Psoas muscle (tissue), 8 donors: ENCODE measurements at places on chromosomes 11 and 22. TPM values are rescaled to one million over a fixed set of nuclear protein-coding genes. Genes with fewer than 3 reads are reported as not detected.

DNA sequence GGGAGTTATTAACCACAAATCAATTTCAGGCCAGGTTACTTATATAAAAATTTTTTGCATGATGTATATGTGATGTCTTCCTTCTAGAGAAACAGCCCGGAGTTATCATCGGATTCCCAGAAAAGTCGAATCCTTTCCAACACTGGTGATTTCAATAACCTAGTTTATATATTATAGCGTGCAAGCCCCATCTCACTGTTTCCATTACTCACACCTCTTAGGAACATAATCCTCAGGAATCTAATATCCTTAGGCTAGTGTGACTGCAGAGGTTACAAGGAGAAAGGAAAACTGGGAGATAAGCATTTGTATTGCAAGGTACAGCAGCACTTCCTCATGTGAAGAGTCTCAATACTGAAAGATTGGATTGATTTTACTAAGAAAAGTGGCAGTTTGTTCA is 20.3 kb downstream of the ARHGAP20 start:
- no peak for DNase-seq

GRCh38 chr22:35973388-35973787 is 55.2 kb downstream of the RBFOX2 start:
- DNase-seq, result no peak

- DNase-seq, result no peak
These were observed 184.8 kb downstream of the DBX1 start for GRCh38 chr11:19975414-19975990.

GRCh38 chr11:47886096-47886495 is 37.9 kb upstream of the NUP160 start:
- peak; percentile 39 for DNase-seq

- no peak for DNase-seq
These were observed 1052.3 kb downstream of the NTM start for GRCh38 chr11:132422722-132423121.

DNA sequence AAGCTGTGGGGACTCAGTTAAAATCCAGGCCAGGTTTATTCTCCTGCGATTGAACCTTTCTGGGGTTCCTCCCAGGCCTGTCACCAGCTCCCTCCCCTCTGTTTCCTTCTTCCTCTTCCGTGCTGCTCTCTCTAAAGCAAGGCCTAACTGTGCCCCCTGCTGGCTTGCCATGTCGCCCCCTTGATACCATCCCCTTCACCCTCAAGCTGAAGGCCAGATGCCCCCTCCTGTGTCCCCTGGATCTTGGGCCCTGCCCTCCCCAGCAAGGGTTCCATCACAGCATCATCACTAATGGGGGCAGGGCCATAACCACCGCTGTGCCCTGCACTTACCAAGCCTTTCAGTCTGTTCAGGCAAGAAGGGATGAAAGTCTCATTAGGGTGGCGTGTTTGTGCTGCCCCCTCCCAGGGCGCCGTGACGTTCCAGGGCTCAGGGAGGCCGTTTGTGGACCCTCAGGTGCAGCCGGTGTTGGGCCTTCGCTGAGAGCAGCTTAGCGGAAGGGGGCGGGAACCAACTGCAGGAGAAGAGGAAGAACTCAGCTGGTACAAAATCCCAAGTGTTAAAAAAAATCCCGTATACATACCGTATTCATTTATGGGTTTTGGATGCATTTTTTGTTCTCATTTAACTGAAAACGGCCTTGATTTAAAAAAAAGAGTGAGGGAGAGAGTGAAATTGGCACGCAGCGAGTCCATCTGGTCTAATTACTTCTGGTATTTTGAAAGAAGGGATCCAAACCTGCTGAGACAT is 69.9 kb downstream of the MPPED1 start:
- DNase-seq, result no peak

- no peak for DNase-seq
These were observed 120.8 kb upstream of the APOA1 start for GRCh38 chr11:116958246-116958645.

GRCh38 chr11:122843281-122844141 is 5.2 kb downstream of the CRTAM start:
- DNase-seq, result no peak

The DENND6B gene
- total RNA-seq, result 0.57 TPM

The CCDC90B gene
- 15.5 TPM for total RNA-seq

The CREB3L1 gene
- total RNA-seq, result 2.2 TPM

The CCDC83 gene
- not detected for total RNA-seq
